ENCODE measurements at places on chromosomes 13 and 19.

GRCh38 chr13:51550151-51550550, 34.1 kb upstream of the WDFY2 start:
- DNase-seq = no peak
- no peak overlapping the region for H3K27ac ChIP-seq
- H3K4me3 ChIP-seq = no peak overlapping the region
- no peaks in the 10 kb centered on the region for H3K36me3 ChIP-seq
- H3K4me1 ChIP-seq = no peaks in the 10 kb centered on the region

DNA sequence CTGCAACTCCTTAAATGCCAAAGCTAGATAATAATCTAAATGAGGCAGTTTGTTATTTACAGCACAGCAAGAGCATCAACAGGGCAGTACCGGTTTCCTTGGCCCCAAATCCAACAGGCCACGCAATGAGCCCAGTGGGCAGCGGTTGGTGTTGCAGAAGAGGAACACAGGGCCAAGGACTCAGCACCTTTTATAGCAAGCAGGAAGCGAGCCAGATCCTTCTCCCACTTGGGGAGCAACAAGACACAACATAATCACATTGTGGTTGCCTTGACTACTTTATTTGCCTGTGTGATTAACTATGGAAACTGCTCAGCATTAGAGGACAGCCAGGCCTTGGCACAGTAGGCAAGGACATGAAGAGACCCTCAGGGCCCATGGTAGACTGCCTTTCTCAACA, 67.1 kb upstream of the HTR2A start:
- H3K4me1 ChIP-seq = peaks cover 2% of the 10 kb centered on the region
- no peaks in the 10 kb centered on the region for H3K27me3 ChIP-seq
- no peak overlapping the region for H3K27ac ChIP-seq
- H3K4me3 ChIP-seq = no peak overlapping the region

GRCh38 chr13:26999499-26999898, 172.1 kb downstream of the USP12 start:
- H3K27me3 ChIP-seq = peaks cover 11% of the 10 kb centered on the region
- H3K4me1 ChIP-seq = peaks cover 6% of the 10 kb centered on the region
- DNase-seq = no peak
- no peaks in the 10 kb centered on the region for H3K36me3 ChIP-seq
- H3K27ac ChIP-seq = no peak overlapping the region

GRCh38 chr13:80901111-80901510, 560.2 kb upstream of the SPRY2 start:
- no peak overlapping the region for H3K27ac ChIP-seq
- no peaks in the 10 kb centered on the region for H3K27me3 ChIP-seq

DNA sequence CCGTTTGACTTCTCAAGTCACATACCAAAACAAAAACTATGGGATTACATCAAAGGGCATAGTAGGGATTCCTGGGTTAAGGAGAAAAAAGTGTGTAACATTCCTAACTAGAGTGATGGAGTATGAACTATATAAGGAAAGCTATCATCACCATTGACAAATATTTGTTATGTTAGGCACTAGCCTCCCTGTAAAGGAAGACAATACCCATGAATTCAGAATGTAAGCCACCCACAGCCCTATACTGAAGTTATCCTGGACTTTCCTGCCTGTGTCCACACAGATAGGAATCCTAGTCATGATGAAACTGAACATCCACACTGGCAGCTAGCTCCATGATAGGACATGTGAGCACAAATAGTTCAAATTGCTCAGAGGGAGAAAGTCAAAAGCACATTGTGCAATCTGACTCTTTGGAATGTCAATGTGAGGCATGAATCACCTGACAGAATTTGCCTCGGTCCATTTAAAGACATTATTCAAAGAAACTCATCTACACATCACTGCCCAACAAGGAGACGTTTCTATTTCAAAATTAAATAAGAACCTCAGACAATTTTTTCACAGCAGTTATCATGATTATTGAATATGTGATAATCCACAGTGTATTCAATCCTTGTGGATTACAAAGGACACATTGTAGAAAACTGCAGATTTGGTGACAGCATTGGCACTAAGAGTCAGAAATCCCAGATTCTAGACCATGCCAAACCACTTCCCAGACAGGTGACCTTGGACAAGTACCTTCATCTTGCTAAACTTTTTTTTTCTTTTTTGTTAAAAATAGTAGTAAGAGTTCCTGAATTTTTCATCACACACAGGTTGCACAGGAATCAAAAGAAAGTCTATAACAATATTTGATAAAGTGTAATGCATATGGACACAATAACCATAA, 529.3 kb downstream of the IRS2 start:
- H3K4me1 ChIP-seq = peaks cover 8% of the 10 kb centered on the region
- no peak overlapping the region for H3K4me3 ChIP-seq
- DNase-seq = peak; percentile 73
- H3K27ac ChIP-seq = peak overlapping the region; percentile 73
- H3K27me3 ChIP-seq = no peaks in the 10 kb centered on the region

- H3K4me1 ChIP-seq = peaks cover 17% of the 10 kb centered on the region
- DNase-seq = no peak
- no peak overlapping the region for H3K4me3 ChIP-seq
- H3K36me3 ChIP-seq = no peaks in the 10 kb centered on the region
- no peak overlapping the region for H3K27ac ChIP-seq
Observed at GRCh38 chr19:39122934-39123731, 2.5 kb upstream of the PAK4 start.

GRCh38 chr13:53341144-53341510, 312.5 kb downstream of the OLFM4 start:
- no peak overlapping the region for H3K27ac ChIP-seq
- no peak overlapping the region for H3K4me3 ChIP-seq
- DNase-seq = peak; percentile 15
- H3K4me1 ChIP-seq = no peaks in the 10 kb centered on the region

DNA sequence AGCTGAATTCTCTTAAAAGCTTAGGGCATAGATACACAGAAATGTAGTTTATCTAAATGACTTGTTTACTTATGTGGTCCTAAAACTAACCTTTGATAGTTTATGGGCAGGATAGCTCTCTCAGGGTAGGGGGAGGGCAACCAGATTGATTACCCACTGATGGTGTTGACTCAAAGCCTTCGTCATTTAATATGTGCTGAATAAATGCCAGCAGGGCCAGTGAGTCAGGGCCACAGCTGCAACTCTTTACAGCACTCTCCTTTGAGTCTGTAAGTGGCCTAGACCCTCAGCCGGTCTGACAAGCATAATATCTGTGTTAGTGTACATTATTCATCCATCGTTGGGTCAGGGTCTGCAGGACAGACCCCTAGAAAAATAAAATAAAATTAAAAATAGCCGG, 128.5 kb downstream of the ZNF675 start:
- H3K4me1 ChIP-seq = no peaks in the 10 kb centered on the region
- H3K36me3 ChIP-seq = no peaks in the 10 kb centered on the region

GRCh38 chr13:90362707-90363106, 984.8 kb upstream of the MIR17HG start:
- no peak for DNase-seq
- H3K4me1 ChIP-seq = no peaks in the 10 kb centered on the region
- H3K36me3 ChIP-seq = no peaks in the 10 kb centered on the region
- H3K27me3 ChIP-seq = no peaks in the 10 kb centered on the region
- no peak overlapping the region for H3K4me3 ChIP-seq

DNA sequence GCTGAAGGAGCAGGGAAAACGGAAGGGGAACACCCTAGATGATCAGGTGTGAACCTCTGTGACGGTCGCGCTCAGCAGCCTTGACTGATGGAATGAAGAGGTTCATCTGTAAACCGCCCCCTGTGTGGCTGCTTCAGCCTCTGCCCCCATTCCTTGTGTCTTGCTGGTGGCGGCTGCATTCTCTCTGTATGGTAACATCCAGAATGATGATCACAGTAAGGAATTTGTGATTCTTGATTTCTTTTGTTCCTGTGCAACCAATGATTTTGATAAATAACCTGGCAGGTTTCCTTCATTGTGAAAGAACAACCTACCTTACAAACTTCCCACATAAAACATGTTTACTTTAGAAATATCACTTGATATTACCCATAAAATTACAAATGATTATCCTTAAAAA, 118.7 kb upstream of the MCF2L start:
- H3K36me3 ChIP-seq = no peaks in the 10 kb centered on the region
- H3K4me3 ChIP-seq = no peak overlapping the region
- H3K27ac ChIP-seq = no peak overlapping the region
- no peaks in the 10 kb centered on the region for H3K27me3 ChIP-seq
- no peaks in the 10 kb centered on the region for H3K4me1 ChIP-seq
- DNase-seq = peak; percentile 46

DNA sequence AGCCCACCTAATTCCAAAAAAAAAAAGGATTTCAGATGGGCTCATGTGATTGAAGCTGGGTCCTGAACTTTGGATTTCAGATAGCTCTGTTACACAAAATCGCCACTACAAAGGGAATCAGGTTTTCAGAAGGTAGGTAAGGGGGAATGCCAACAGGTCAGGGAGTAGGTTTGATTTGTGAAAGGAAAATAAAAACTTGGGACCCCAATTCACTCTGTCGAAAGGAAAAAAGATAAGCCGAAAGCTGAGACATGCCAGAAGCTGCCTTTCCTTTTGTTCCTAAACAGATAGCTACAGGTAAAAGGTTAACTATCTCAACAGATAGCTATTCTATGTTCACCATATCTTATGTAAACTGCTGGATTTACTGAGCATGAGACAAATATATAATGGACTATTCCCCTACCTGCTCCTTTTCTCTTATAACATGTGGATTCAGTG, 4.0 kb downstream of the KRTDAP start:
- H3K36me3 ChIP-seq = no peaks in the 10 kb centered on the region
- no peaks in the 10 kb centered on the region for H3K27me3 ChIP-seq

GRCh38 chr13:37136187-37136586, 30.7 kb upstream of the CSNK1A1L start:
- H3K36me3 ChIP-seq = no peaks in the 10 kb centered on the region
- peaks cover 21% of the 10 kb centered on the region for H3K4me1 ChIP-seq
- H3K27ac ChIP-seq = peak overlapping the region; percentile 84
- DNase-seq = no peak
- no peak overlapping the region for H3K4me3 ChIP-seq
- H3K27me3 ChIP-seq = no peaks in the 10 kb centered on the region

DNA sequence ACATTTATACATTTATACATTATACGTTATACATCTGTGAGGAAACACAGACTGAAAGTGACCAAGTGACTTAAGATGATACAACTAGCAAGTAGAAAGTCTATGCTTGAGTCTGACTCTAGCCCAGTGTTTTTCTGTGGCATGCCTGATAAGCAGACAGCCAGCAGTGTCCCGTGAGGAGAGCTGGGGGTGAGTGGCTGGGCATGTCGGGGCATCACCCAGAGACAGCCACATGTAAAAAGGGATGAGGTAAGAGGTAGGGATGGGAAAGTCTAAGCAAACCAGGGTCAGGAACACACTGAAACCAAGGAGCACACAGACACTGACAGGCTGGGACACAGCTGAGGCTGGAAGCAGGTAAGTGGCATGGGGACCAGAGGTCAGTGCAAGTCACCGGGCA, 333.2 kb downstream of the FOXO1 start:
- no peak overlapping the region for H3K27ac ChIP-seq
- H3K36me3 ChIP-seq = no peaks in the 10 kb centered on the region
- H3K27me3 ChIP-seq = no peaks in the 10 kb centered on the region
- no peak overlapping the region for H3K4me3 ChIP-seq
- DNase-seq = no peak

- DNase-seq = no peak
- H3K27ac ChIP-seq = no peak overlapping the region
- H3K27me3 ChIP-seq = no peaks in the 10 kb centered on the region
- H3K4me1 ChIP-seq = peaks cover 4% of the 10 kb centered on the region
- no peaks in the 10 kb centered on the region for H3K36me3 ChIP-seq
Observed at GRCh38 chr13:49636705-49637104, 8.4 kb downstream of the ARL11 start.

DNA sequence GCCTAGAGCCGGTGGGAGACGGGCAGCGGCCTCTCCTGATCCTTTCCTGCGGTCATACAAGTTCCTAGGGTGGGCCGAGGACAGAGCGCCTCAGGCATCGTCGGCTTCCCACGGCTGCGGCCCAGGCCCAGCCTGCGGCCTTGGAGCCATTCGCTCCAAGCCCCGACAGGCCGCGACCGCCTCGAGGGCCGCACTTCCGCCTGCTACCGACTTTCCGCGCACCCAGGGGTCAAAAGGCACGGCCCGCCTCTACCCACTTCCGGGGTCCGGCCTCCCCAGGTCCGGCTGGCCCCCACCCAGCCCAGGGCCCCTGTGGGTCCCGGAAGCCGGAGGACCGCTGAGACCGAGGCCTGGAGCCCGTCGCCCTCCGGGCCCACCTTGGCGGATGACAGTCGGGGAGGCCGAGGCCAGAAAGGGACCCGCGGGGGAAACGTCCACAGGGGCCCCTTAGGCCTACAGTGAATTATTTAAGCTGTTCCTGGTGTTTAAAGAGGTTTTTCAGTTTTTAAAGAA, 16.2 kb downstream of the ZIC2 start:
- H3K36me3 ChIP-seq = no peaks in the 10 kb centered on the region
- no peak overlapping the region for H3K27ac ChIP-seq
- no peak overlapping the region for H3K4me3 ChIP-seq
- H3K4me1 ChIP-seq = no peaks in the 10 kb centered on the region

- no peak overlapping the region for H3K27ac ChIP-seq
- DNase-seq = no peak
- no peaks in the 10 kb centered on the region for H3K27me3 ChIP-seq
Observed at GRCh38 chr19:32415246-32415645, 9.7 kb downstream of the DPY19L3 start.

DNA sequence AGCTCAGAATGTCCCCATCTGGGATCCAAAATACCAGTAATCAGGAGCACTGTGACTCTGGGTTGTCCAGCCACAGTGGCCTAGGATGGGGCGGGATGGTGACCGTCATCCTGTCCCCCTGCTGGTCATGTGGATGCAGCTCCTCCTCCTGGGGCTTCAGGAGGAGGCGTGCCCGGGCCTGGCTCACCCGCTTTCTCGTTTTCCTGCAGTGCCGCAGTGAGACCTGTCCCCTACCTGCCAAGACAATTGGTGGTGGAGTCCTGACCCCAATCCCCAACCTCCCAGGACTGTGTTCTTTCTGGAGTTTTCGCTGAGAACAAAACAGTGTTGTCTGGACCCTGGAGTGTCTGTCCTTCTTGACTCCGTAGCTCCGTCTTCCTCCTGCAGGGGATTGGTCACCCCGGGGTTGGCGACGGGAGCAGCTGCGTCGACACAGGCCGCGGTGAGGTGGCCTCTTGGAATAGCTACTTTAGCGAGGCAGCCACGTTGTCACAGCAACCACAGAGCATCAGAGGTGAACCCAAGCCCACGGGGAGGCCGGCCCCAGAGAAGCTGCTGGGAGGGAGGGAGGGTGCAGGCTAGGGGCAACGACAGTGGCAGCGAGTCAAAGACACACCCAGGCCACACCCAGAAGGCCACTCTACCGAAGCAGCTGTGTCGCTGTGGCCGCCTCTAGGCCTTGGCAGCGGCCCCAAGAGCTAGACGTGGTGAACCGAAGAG, 10.2 kb upstream of the EMC10 start:
- no peak overlapping the region for H3K4me3 ChIP-seq
- H3K36me3 ChIP-seq = no peaks in the 10 kb centered on the region
- H3K27ac ChIP-seq = no peak overlapping the region
- DNase-seq = no peak
- no peaks in the 10 kb centered on the region for H3K4me1 ChIP-seq
